ENCODE measurements at places on chromosomes 3 and 15.
A peak's percentile ranks its signal among the peaks of the same experiment; 100 is the strongest.

- no peaks in the 10 kb centered on the region for H3K4me1 ChIP-seq
- H3K27ac ChIP-seq, result no peak overlapping the region
- no peaks in the 10 kb centered on the region for H3K27me3 ChIP-seq
- no peak for DNase-seq
- no peak overlapping the region for H3K4me3 ChIP-seq
These were observed 69.3 kb upstream of the BFSP2 start for GRCh38 chr3:133330522-133330921.

GRCh38 chr3:141250342-141250741, 18.7 kb downstream of the PXYLP1 start:
- no peak for DNase-seq
- no peak overlapping the region for H3K27ac ChIP-seq
- H3K4me3 ChIP-seq, result no peak overlapping the region
- no peaks in the 10 kb centered on the region for H3K4me1 ChIP-seq

DNA sequence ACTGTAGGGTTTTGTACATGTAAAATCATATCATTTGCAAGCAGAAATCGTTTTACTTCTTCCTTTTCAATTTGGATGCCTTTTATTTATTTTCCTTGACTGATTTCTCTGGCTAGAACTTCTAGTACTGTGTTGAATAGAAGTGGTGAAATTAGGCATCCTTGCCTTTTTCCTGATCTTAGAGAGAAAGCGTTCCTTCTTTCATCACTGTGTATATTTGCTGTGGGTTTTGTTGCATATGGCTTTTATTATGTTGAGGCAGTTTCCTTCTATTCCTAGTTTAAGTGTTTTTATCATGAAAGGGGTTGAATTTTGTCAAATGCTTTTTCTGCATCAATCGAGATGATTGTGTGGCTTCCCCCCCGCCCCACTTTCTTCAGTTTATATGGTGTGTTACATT, 140.9 kb downstream of the ATG7 start:
- no peak for DNase-seq
- H3K27ac ChIP-seq, result no peak overlapping the region
- no peaks in the 10 kb centered on the region for H3K4me1 ChIP-seq

DNA sequence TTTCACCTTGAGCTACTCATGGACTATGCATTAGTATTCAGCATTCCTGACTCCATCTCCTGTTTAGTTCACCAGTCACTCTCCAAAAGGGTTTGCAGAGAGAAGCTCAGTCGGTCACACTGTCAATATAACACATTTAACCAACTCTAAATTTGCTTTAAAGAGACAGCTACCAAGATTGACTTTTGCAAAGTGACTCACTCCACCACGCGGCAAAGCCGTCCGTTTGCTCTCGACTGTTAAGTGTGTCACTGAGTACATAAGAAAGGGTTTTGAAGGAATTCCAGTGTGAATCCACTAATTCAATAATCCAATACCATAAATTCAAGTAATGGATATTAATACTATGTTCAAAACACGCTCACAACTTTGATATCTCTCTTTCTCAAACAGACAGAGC, 1006.7 kb upstream of the NR2F2 start:
- H3K27me3 ChIP-seq, result no peaks in the 10 kb centered on the region
- no peaks in the 10 kb centered on the region for H3K36me3 ChIP-seq
- H3K4me1 ChIP-seq, result no peaks in the 10 kb centered on the region
- no peak for DNase-seq

DNA sequence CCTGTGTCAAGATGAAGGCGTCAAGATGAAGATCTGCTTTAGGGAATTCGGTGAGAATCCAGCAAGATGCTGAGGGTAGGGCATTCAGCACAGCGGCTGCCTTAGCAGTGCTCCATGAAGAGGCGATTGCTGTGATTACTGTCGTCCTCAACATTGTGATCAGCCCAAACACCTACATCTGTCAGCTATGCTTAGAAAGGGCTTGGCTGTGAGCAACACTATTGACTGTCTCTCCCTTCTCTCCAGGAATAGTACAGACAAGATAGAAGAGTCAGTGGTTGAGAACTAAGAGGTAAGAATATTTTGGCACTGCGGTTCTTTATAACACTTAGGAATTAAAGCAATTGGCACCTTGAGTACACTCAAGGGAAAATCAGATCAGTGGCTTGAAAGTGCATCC, 91.3 kb downstream of the THBS1 start:
- no peaks in the 10 kb centered on the region for H3K36me3 ChIP-seq
- no peak overlapping the region for H3K27ac ChIP-seq
- H3K4me3 ChIP-seq, result no peak overlapping the region

GRCh38 chr15:49619226-49619625, 1.4 kb downstream of the FAM227B start:
- H3K4me3 ChIP-seq, result no peak overlapping the region
- no peaks in the 10 kb centered on the region for H3K27me3 ChIP-seq
- no peaks in the 10 kb centered on the region for H3K4me1 ChIP-seq
- DNase-seq, result no peak
- H3K27ac ChIP-seq, result peak overlapping the region; percentile 97
- no peaks in the 10 kb centered on the region for H3K36me3 ChIP-seq

DNA sequence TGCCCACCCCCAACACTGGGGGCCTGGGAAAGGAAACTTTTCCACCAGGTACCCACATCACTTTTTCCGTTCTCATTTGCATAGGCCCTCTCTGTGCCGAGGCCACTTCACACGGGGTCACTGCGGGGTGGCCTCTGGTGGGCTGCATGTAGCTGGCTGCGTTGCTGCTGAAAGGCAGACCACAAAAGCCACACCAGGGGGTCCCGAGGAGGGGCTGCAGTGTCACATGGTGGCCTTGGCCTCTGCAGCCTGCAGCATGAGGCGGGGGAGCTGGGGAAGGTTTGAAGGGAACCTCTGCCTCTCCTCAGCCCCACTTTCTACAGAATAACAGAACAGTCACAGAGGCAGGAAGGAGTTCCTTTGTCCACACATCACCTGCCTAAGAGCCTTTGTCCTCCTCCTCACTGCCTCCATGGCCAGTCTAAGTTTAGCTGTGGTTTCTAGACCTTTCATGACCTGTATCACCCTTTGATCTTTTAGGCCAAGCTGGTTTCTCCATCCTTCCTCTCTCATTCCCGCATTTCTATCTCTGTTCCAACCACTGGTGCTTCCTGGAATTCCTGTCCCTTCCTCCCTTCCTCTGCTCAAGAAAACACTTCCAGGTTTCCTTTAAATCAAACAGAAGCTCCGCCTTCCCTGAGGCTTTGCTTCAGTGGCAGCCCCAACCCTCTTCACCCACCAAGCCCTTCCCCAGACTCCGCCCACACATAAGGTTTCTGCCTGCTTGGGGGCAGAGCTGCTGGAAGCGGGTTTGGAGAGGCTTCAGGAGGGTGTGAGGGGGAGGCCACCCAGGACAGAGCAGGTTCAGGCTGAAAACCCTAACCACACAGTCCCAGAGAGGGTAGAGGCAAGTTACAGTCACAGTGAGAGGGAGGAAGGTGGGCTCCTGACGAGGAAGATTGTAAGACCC, 150.7 kb upstream of the TLE3 start:
- H3K36me3 ChIP-seq, result no peaks in the 10 kb centered on the region
- no peaks in the 10 kb centered on the region for H3K4me1 ChIP-seq
- no peak overlapping the region for H3K27ac ChIP-seq
- no peak for DNase-seq
- H3K27me3 ChIP-seq, result no peaks in the 10 kb centered on the region
- no peak overlapping the region for H3K4me3 ChIP-seq

DNA sequence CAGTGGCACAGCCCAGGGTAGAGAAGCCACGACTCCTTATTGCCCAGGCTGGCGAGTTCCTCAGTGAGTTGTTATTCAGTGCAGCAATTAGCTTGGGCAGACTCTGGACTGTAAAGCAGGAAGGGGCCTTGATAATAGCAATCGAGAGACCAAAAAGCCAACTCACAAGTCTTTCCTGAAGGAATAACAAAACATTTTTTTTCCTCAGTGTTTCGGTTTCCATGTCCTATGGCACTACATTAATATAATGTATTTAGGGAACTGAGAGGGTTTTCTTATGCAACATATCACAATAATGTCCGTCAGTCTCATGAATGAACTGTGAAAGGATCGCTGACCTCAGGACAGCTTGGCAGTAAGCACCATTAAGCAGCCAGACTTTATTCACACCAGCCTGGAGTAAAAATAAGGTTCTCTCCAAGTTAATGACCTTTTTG, 248.9 kb upstream of the TBL1XR1 start:
- no peaks in the 10 kb centered on the region for H3K4me1 ChIP-seq
- H3K27ac ChIP-seq, result peak overlapping the region; percentile 23
- H3K4me3 ChIP-seq, result no peak overlapping the region
- DNase-seq, result no peak
- no peaks in the 10 kb centered on the region for H3K36me3 ChIP-seq
- H3K27me3 ChIP-seq, result no peaks in the 10 kb centered on the region

- H3K36me3 ChIP-seq, result no peaks in the 10 kb centered on the region
- no peak for DNase-seq
- H3K4me1 ChIP-seq, result no peaks in the 10 kb centered on the region
These were observed 494.5 kb downstream of the RBMS3 start for GRCh38 chr3:29775340-29775739.

GRCh38 chr3:94564247-94564646, 501.4 kb downstream of the NSUN3 start:
- no peaks in the 10 kb centered on the region for H3K36me3 ChIP-seq
- no peaks in the 10 kb centered on the region for H3K4me1 ChIP-seq
- H3K27me3 ChIP-seq, result no peaks in the 10 kb centered on the region
- H3K27ac ChIP-seq, result no peak overlapping the region
- no peak overlapping the region for H3K4me3 ChIP-seq

- H3K4me3 ChIP-seq, result no peak overlapping the region
- H3K27ac ChIP-seq, result peak overlapping the region; percentile 41
- peaks cover 62% of the 10 kb centered on the region for H3K4me1 ChIP-seq
These were observed 8.0 kb downstream of the TLR9 start for GRCh38 chr3:52217409-52217805.

GRCh38 chr3:128254066-128254590, 100.8 kb downstream of the EEFSEC start:
- H3K27me3 ChIP-seq, result no peaks in the 10 kb centered on the region
- no peak for DNase-seq
- no peak overlapping the region for H3K27ac ChIP-seq
- H3K4me1 ChIP-seq, result no peaks in the 10 kb centered on the region
- no peak overlapping the region for H3K4me3 ChIP-seq

DNA sequence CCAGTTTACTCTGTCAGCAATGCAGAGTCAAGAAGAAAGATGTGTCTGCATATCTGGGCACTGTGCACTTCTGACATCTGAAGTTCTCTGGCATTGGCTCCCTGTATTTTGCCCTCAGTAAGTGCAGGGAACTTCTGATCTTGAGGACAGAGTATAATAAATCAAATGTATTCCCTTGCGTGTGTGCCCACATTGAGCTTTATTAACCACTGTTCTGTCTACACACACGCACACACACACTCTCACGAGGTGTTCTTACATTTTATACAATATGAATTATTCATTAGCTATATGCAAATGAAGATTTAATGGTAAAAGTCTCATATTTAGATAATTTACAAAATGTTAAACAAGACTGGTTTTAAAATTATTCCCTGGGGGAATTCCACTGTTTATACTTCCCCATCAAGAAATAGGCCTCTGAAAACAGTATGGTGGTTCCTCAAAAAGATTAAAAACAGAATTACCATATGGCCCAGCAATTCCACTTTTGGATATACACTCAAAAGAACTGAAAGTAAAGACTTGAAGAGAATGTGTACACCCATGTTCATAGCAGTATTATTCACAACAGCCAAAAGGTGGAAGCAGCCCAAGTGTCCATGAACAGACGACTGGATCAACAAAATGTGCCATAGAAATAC, 24.6 kb upstream of the ANPEP start:
- DNase-seq, result no peak
- H3K4me1 ChIP-seq, result no peaks in the 10 kb centered on the region
- H3K27me3 ChIP-seq, result no peaks in the 10 kb centered on the region
- no peak overlapping the region for H3K4me3 ChIP-seq
- H3K36me3 ChIP-seq, result peaks cover 26% of the 10 kb centered on the region

DNA sequence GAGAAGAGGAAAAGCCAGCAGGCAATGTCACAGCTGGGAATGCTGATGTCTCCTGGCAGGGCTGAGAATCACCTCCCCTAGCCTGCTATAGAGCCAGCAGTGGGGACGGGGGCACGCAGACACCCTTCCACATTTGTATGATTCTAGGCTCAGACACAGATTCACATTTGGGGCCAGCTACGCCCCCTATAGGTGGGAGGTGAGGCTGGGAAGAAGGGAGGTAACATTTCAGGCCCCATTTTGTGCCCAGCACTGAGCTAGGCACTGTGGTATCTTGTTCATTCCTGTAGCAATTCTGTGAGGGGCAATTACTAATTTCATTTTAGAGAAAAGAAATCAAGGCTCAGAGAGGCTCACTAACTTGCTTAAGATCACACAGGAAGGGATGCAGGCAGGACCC, 15.9 kb upstream of the ACAD9 start:
- H3K4me1 ChIP-seq, result no peaks in the 10 kb centered on the region
- no peak for DNase-seq
- no peak overlapping the region for H3K27ac ChIP-seq
- no peaks in the 10 kb centered on the region for H3K36me3 ChIP-seq

DNA sequence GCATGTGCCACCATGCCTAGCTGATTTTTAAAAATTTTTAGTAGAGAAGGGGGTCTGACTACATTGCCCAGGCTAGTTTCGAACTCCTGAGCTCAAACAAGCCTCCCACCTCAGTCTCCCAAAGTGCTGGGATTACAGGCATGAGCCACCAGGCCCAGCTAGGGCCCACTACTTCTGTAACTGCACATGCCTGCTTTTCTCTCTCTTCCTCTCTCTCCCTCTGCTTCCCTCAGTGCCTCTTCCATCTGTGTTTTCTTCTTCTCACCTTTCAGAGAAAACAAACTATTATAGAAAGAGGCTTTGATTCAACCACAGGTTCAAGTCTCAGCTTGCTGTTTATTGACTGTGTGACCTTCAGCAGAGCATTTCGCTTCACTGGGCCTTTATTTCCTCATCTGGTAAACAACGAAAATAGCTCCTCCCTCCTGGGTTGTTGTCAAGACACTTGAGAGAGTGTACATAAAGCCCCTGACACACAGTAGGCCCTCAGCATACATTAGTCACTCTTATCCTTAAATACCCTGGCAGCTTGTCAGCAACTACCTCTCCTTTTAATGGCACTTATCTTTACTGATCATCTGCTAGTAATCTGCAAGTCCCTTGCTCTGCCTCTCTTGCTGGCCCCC, 10.2 kb downstream of the TADA3 start:
- no peak overlapping the region for H3K4me3 ChIP-seq
- no peaks in the 10 kb centered on the region for H3K4me1 ChIP-seq
- H3K27me3 ChIP-seq, result no peaks in the 10 kb centered on the region
- no peak overlapping the region for H3K27ac ChIP-seq

- H3K36me3 ChIP-seq, result no peaks in the 10 kb centered on the region
- no peak overlapping the region for H3K27ac ChIP-seq
- H3K4me3 ChIP-seq, result no peak overlapping the region
These were observed 30.4 kb downstream of the ACKR2 start for GRCh38 chr3:42839616-42840015.

DNA sequence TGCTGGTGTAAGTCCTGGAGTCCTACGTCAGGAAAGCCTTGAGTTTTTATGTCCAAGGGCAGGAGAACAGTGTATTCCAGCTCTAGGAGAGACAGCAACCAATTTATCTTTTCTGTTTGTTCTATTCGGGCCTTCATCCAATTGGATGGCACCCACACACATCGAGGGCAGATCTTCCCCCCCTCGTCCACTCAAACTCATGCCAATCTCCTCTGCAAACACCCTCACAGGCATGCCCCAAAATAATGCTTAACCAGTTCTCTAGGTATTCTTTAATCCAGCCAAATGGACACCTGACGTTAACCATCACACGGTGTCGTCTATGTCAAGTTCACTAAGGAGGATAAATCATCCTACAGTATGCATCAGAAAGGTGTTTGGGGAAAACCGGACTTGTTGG, 102.5 kb upstream of the TRPM1 start:
- no peaks in the 10 kb centered on the region for H3K36me3 ChIP-seq
- no peaks in the 10 kb centered on the region for H3K27me3 ChIP-seq
- H3K27ac ChIP-seq, result peak overlapping the region; percentile 19
- DNase-seq, result peak; percentile 23

All from right atrium auricular region (tissue), 2 donors.